NCI-H2107 (cell line): ENCODE measurements at places on chromosomes 3 and 15.

DNA sequence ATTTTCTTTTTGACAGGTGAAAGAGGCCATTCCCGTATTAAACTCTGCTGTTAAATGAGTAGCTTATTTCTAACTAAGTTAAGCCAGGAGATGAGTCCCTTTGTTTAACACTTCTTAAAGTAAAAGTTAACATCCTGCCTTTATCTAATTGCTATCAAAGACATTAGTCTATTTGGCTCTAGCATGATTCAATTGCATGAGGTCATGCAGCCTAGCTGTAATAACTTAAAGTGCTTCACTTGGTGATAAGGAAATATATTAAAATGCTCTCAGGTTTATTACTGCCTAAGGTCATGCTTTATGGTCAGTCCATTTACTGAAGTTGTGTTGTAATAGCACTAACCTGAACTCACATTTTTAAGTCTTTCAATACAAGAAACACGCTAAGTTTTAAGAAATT lies 82.3 kb upstream of the MLF1 start:
- DNase-seq = no peak

GRCh38 chr3:98801043-98801747 lies 38.1 kb downstream of the ST3GAL6 start:
- no peak for DNase-seq

- DNase-seq = no peak
Measured at GRCh38 chr3:78690766-78691165, 1077.0 kb downstream of the ROBO1 start.

- no peak for DNase-seq
Measured at GRCh38 chr3:25944329-25944728, 154.4 kb downstream of the OXSM start.

DNA sequence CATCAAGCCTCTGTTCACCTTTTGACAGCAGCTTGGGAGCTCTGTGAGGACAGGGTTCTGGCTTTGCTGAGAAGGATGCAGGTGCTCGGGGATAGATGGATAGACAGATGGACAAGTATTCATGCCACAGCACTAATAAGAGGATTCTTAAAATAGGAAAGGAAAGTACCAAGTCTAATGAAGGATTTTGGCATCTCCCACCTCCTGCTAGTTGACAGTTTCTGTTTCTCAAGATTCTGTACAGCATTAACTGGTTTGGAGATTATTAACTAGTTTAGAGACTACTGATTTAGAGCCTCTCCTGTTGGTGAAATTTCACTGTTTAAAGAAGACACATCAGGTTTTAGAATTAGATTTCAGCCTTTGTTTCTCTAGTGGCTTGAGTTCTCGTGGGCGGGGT lies 152.3 kb downstream of the CACNA1D start:
- no peak for DNase-seq

DNA sequence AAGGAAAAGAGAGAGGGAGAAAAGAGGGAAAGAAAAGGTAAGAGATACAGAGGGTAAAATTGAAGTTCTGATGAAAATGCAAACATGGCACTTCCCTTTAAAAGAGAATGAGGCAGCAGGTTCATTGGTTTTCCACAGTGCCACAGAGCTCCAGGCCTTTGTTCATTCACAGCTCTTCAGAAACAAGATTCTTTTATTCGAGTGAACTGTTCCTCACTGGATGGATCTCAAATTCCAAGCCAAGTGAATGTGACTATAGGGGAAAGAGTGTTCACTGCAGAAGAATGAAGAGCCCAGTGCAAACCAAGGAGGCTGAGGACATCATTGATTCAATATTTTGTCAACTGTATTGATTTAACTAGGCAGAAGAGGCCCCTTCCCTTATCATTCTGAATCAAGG lies 280.3 kb upstream of the PROK2 start:
- DNase-seq = no peak
